ENCODE measurements at places on chromosomes 4 and X.
A peak's percentile ranks its signal among the peaks of the same experiment; 100 is the strongest.

- DNase-seq: no peak
These were observed 19.6 kb downstream of the TMEM31 start for GRCh38 chrX:103730147-103730795.

- DNase-seq: no peak
These were observed 436.3 kb downstream of the KLHL13 start for GRCh38 chrX:117680286-117680685.

DNA sequence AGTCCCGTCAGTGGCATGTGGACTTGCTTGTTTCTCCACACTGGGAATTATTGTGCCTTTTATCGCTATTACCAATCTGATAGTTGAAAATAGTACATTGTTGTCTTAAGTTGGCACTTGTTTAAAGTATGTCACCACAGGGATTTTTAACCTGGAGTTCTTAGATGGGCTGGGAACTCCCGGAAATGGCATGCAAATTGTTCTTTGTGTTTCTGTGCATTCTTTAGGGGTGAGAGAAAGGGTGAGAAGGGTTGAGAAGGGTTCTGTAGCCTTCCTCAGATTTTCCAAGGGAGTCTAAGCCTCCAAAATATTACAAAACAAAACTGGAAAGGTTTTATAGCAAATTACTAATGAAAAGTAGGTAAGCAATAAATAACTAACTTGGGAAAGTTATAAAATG, 176.9 kb downstream of the ZIC3 start:
- DNase-seq: no peak

DNA sequence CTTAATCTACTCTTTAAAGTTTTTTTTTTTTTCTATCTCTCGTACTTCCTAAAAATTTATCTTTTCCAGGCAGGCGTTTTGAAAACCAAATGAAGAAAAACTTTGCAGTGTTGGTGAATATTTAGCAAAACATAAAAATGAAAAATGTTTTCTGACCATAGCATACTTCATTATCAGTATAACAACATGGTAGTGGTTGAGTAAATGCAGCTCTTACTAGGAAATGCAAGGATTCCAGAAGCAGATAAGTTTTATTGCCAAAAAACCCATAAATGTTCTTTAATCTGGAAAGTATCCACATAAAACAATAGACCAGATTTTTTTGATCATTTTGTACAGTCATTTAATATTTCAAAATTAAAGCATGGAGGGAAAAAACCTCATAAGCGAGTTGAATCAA, 136.9 kb upstream of the GUCY1A1 start:
- DNase-seq: no peak

DNA sequence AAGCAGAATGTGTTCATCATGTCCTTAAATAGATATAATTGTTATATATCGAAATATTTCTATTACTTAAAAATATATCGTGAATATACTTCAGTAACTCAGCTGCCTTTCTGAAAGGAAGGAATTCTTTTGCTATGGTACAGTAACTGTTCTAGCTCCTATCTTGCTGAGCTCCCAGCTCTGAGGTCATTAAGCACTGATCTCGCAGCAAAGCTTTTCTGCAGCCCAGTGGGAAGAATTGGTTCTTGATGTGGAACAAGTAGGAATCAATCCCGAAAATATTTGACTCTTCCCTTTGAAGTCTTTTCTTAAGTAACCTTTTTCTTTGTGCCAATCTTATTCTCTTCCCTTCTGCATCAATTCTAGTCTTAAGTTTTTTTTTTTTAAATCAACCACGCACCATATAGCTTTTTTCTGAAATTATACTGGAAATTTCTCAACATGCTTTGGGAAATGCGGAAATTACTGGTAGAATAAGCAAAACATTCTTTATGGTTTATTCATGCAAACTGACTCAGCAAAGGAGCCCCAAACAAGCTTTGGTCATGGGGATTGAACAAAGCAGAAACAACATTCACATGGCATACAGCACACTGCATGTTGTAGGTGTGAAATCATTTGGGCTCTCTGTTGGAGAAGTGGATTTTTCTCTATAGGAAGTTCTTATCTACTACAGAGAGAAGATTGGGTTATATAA, 428.9 kb upstream of the GNPDA2 start:
- no peak for DNase-seq

GRCh38 chr4:11701966-11702725, 273.5 kb upstream of the HS3ST1 start:
- DNase-seq: no peak

- DNase-seq: no peak
These were observed 36.6 kb downstream of the DIPK2B start for GRCh38 chrX:45164021-45164621.

- no peak for DNase-seq
These were observed 1.1 kb downstream of the MECP2 start for GRCh38 chrX:154096140-154097002.

DNA sequence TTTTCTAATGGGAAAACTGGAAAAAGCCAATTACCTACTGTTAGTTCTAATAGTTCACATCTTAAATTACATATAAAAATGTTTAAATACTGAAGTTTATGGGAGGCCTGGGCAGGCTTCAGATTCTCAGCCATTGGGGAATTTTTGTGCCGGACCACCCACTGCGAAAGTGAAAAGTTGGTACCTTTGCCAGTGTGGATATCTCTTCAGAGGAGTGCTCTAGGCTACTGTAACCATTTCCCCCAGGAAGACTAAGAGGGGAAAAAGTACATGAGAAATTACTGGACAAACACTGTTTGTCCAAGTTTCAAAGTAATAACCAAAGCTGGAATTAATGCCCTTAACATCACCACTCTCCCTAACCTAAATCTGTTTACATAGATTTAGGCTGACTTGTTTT, 20.8 kb downstream of the PITX2 start:
- DNase-seq: no peak

- no peak for DNase-seq
These were observed 755.5 kb downstream of the STIM2 start for GRCh38 chr4:27616166-27616565.

DNA sequence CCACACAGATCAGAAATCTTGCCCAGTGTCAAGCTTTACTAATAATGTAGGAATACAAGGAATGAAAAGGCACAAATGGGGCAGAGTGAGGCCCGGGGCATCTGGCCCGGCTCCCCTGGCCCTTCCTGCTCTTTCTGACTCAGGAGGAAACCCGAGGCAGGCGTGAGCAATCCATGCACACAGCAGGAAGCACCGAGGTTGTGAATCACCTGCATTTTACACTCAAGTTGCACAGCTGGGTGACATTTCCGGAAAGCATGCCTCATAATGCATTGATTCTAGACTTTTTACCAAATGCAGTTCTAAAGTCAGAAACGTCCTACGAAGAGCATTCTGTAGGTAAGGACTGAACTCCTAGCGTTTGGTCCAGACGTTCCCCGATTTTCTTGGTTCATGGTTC, 38.9 kb downstream of the PRIMPOL start:
- DNase-seq: no peak

- no peak for DNase-seq
These were observed 189.9 kb downstream of the PTTG2 start for GRCh38 chr4:38149997-38150671.

- DNase-seq: no peak
These were observed 58.2 kb downstream of the DCX start for GRCh38 chrX:111353793-111354192.

GRCh38 chrX:50818986-50819385, 5.0 kb upstream of the SHROOM4 start:
- no peak for DNase-seq

DNA sequence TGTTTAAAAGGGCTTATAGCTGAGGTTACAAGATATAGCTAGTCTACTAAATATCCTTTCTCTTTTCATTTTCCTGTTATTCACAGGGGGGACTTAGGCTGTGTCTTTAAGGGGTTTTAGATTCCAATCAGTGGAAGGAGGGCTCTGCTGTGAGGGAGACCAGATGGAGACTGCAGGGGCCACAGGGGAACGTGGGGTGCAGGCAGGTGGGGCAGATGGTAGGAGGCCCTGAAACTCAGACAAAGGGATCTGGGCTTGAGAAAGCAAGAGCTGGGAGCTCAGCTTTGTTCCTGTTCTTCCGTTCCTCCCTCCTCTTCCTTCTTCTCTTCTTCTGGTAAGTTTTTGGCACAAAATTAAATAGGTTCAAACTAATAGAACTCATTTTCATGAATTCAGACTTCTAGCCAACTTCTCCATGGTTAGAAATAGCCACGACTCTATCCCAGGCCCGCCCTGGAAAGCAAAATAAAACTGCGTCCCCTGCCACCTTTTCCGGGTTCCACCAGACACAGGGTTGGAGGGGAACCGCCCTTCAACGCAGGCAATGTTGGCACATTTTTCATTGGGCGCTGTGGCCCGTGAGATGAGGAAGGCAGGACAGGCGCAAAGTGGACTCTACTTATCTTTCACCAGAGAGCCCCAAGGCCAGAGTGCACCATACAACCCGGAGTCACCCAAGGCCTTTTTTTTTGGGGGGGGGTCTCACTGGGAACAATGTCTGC, 3.5 kb upstream of the TMSB4X start:
- no peak for DNase-seq

- DNase-seq: no peak
These were observed 12.1 kb upstream of the GTPBP6 start for GRCh38 chrX:330726-331150.

DNA sequence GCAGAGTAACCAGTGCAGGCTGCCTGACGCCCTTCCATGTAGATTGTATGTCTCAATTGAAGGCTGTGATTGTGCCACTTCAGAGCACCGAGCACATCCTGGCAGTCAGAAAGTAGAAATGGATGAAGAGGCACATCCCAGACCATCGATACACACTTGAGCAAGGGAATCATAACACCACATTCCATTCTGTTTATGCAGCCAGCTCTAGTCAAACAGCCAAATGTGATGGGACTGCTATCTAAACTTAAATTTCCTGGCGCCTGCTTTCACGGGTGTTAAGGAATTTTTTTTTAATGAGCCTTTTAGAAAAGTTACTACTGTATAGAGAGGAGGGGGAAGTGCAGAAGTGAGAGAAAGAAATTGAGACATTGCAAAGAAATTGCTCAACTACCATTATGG, 84.4 kb downstream of the PPARGC1A start:
- no peak for DNase-seq

DNA sequence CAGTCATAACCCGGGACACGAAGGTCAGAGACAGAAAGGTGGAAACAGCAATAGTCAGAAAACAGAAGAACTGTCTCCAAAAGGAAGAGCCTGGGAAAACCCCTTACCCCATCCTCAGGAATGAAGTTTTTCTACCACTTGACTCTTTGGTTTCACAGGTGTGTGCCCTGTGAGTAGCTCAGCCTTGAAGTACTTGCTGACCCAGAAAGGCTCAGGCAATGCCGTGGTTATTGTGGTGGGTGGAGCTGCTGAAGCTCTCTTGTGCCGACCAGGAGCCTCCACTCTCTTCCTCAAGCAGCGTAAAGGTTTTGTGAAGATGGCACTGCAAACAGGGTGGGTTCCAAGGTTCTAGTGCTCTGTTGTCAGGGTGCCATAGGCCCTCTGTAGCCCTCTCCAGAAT, 24.4 kb downstream of the DGAT2L6 start:
- DNase-seq: no peak

GRCh38 chr4:7983296-7983695, 43.6 kb upstream of the AFAP1 start:
- no peak for DNase-seq

DNA sequence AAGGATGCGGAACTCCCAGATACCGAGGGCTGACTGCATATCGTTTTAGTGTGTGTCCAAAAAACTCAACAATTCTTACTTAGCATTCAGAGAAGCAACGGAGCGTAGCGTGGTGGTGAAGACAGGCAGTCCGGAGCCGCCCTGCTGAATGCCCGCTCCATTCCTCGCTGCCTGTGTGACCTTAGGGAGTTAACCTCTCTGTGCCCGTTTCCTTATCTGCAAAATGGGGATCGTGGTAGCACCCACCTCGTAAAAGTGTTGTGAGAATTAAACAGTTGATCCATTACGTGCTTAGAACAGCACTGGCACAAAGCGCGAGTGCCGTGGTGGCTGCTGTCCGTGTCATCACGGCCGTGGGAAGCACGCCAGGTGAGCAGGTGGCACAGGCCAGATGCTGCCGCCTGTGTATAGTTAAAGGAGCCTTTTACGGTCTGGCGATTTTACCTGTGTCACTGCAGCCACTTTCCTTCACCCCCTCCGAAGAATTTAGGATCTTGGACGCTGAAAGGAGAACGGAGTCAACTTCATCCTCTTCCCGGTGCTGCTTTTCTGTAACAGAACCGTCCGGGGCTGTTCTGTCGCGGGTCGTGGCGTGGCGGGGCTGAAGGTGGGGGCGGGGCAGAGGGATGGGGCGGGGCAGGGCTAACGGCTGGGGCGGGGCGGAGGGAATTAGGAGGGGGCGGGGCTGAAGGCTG, 885 bp downstream of the CCDC110 start:
- peak; percentile 41 for DNase-seq

GRCh38 chrX:110531873-110532580, 173.4 kb downstream of the RTL9 start:
- DNase-seq: no peak

DNA sequence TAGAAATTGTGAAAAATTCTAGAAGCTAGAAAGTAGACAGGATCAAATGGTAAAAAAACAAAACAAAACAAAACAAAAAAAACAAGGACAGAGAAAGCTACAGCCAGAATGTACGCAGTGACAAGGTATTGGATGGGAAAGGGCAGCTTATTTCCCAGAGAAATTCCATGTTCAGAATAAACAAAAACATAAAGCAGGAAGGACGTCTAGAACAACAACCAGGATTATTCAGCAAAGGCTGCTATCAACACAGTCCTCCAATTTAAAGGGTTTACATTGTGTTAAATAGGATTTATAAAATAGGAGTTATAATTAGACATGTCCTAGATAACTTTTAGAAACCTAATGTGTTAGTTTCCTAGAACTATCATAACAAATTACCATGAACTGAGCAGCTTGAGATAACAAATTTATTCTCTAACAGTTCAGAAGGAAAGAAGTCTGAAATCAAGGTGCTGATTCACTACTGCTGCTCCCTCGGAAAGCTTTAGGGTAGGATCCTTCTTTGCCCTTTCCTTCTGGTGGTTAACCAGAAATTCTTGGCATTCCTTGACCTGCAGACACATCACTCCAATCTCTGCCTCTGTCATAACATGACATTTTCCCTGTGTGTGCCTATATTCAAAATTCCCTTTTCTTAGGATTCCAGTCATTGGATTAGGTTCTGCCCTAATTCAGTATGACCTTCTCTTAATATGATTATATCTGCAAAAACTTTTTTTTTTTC, 175.6 kb downstream of the SNCA start:
- DNase-seq: no peak

DNA sequence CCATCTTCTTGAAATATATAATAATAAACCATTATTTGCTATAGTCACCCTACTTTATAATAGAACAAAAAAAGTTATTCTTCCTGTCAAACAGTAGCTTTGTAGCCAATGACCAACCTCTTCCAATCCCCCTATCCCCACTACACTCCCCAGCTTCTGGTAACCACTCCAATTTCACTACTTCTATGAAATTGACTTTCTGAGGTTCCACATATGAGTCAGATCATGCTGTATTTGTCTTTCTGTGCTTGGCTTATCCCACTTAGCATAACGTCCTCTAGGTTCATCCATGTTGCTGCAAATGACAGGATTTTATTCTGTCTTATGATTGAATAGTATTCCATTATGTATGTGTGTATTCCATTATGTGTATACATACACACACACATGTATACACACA, 809.7 kb upstream of the NDST4 start:
- DNase-seq: no peak

GRCh38 chr4:100356172-100356571, 161.7 kb downstream of the EMCN start:
- no peak for DNase-seq

Data from activated effector memory CD4-positive, alpha-beta T cell treated with Interleukin-2 at 50 U/mL for 16 hours (primary cell).